ENCODE measurements at places on chromosomes 7 and 10.

DNA sequence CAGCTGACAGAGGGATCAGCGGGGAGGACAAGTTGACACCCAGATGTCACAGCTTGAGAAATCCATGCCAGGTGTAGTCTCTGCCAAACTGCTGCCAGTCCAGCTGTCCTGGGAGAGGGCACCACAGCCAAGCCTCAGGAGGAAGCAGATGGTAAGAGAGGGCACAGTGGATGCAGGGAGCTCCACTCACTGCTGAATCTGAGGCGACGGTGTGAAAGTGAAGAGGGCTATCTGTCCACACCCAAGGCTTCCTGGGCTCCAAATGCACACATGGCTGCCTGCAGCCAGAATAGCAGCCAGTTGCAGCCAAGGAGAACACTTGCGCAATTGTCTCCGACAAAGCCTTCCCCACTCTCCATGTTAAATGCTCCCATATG lies 502.4 kb downstream of the GRID1 start:
- DNase-seq = no peak

DNA sequence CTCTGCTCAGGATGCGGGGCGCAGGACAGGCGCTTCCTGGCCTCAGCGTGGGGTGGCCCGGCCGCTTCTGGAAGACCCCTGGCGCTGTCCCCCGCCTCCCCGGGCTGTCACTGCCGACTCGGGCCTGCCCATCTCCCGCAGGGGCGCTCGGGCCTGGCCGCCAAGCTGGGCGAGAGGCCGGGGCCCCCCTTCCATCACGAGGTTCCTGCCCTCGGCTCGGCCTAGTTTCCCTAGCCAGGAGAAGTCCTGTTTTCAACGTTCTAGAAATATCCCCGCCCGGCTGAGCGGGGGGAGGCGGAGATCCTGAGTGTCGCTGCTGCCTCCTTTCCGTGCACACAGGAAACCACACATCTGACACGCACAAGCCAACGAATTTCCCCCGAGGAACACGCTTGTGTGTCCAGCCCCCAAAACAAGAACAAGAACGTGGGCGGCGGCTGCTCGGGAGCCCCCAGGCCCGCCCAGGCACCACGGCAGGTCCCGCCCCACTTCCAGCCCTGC lies 33.7 kb downstream of the AP5Z1 start:
- no peak for DNase-seq

- peak; percentile 51 for DNase-seq
These were observed 209.7 kb downstream of the SKIDA1 start for GRCh38 chr10:21315645-21316220.

DNA sequence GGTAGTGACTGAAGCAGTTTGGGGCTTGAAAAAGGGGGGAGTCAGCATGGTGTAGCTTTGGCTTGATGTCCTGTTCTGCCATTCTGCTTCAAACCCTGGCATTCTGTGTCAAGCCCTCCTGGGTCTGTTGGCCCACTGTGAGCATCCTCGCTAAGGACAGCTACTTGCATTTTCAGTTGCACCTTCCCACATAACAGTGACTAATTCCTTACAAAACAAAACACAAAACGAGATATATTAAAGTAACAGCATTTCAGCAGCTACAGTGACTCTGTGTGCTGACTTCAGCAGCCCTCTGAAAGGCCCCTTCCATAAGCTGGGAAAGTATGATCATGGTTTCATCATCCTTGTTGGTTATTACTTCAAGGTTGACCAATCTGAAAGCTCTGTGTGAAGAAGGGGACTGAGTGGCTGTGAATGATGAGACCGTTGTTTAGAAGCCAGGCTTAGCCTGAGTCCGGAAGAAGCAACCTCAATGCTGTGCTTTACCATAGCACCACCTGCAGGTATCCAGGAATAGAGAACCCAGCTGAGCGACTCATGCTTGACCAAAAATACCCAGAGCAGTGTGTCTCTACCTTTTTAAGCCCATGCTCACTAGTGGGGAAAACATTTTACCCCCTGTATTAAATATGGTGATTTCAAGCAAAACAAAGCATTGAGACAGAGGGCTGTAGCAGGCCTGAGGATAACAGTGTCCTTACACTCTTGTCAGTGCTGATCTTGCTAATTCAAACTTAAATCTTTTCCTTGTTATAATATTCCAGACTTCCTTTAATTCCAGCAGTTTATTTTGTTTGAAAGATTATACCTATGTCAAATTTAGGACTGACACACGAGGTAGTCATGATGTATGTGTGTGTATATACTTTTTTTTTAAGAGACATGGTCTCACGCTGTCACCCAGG lies 42.6 kb upstream of the CC2D2B start:
- DNase-seq = peak; percentile 66

DNA sequence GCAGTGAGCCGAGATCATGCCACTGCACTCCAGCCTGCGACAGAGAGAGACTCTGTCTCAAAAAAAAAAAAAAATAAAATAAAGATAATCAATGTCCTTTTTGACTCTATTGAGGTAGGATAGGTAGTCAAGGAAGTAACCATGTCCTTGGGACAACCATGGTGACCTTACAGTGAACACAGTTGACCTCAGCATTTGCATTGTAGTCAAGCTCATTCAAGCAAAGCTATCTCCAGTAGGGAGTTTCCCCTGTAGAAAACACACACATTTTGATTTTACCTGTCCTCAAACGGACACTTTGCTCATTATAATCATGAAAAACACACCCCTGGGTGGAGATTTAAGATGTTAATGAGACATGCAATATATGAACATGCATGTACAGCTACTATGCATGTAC lies 171.7 kb downstream of the KIF20B start:
- no peak for DNase-seq

DNA sequence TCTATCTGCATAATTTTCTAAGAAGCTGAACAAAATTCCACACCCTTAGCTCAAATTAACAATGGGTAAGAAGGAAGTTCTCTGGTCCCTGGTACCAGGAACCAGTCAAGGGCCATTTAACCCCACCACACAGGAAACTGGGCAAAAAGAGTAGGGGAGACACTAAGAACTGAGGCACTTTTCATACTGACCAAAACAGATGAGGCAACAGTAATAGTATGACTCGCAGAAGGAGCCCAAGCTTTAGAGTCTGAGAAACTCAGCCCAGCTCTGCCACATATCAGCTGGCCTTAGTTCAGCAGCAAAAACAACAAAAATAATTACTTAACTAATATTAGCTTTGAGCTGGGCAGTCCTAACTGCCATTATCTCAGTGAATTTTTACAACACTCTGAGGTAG lies 221.2 kb downstream of the FAM107B start:
- peak; percentile 45 for DNase-seq

DNA sequence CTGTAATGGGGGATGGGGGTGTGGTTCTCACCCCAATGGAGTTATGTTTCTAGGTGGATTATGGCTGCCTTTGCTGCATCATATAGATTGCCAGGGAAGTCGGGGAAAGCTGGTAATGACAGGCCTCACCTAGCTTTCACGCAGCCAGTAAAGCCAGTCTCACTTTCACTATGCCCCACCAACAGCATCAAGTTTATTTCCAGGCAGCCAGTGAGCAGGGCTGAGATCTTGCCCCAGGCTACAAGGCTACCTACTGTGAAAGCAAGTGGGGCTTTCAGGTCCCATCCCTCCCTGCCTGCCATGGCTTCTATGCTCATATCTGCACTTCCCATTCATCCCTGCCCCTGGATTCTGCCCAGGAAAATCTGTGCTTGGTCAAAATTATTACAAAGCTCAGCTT lies 61.7 kb upstream of the NXPH1 start:
- DNase-seq = no peak
